ENCODE measurements at places on chromosomes 5 and 9.

DNA sequence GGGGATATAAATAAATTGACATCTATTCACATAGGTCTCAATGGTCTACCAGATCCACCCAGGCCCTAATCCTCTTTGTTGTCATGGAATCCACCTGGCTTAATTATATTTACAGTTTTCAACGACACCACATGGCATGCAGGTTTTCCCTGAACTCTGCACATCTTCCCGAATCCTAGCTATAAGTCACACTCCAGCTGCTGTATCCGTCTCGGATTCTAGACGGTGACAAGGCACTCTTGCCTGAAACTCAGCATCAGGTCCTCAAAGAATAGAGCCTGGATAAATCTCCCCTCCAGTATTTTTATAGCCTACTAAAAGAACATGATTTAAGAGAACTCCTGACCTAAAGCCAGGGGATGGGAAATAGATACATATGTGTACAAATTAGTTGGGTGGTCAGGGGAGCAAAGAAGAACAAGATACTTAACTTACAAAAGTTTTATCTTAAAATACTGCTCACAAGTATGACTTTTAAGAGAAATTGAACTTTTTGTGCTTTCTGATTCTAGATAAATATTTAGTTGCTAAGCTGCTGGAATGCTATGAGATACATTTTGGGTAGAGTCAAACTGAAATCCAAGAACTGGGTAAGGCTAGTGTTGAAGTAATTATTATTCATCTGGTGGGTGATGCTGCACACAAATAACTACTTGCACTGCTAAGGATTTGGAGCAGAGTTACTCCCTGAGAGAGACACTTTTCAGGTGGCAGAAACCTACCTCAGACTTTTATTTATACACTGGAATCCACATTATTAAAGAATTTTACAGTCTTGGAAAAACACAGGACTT lies 187.3 kb downstream of the EFNA5 start:
- DNase-seq: no peak

- no peak for DNase-seq
Measured at GRCh38 chr5:108700930-108701329, 46.8 kb upstream of the FER start.

GRCh38 chr9:136013116-136013515 lies 51.9 kb upstream of the UBAC1 start:
- DNase-seq: no peak

DNA sequence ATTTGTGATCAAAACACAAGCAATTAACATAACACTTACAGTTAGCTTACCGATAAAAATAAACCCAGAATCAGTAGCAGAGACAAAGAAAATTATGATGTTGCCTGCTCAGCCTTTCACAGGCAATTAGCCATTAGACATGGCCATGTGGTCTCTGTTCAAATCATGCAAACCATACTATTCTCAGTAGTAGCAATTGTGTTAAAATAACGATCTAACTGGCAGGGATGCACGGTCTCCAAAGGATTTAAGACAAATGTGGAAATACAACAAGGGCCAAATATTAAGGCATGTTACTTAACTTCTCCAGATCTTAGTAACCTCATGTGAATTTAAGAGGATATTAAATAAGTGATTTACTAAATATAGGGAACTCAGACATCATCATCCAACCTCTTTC lies 59.5 kb downstream of the PTBP3 start:
- no peak for DNase-seq

GRCh38 chr5:126274763-126275125 lies 148.5 kb upstream of the GRAMD2B start:
- DNase-seq: no peak

DNA sequence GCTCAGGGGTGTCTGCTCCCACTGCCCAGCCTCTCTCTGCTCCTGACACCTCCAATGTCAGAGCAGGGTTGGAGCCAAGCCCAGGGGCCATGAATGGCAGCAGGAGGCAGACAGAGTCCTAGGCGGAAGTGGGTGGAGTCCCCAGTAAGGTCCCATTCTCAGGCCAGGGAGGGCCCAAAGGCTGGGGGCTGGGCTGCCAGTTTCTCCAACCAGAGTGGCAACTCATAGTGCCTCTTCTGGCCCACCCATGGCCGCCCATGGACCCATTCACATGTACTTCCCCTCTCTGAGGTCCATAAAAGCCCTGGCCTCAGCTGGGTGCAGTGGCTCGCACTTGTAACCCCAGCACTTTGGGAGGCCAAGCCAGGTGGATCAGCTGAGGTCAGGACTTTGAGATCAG lies 261.8 kb upstream of the TNC start:
- DNase-seq: no peak

- no peak for DNase-seq
Measured at GRCh38 chr5:136364307-136364706, 1.0 kb downstream of the TRPC7 start.

DNA sequence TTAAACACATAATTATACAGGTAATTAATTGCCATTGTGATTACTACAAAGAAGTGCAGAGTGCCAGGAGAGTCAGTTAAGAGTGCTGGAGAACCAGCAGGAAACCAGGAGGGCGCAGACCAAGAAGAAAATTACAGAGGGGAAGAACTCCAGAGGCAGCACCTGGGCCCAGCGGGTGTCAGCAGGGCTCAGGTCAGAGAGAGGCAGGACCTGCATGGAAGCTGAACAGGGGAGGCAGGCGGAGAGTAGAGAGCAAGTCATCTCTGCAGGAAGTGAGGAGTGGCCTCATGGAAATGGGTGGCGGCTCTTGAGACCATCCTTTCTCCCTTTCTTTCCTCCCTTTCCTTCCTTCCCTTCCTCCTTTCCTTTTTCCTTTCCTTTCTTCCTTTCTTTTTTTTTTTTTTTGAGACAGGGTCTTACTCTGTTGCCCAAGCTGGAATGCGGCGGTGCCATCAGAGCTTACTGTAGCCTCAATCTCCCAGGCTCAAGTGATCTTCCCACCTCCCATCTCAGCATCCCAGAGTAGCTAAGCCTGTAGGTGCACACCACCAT lies 4.0 kb upstream of the ZBTB34 start:
- no peak for DNase-seq

All from stimulated activated CD8-positive, alpha-beta memory T cell treated with anti-CD3 and anti-CD28 coated beads, Interleukin-7, amount 100 ng/mL, for 1 hour (primary cell).